ENCODE measurements at places on chromosomes 1 and 21. TPM values are rescaled to one million over a fixed set of nuclear protein-coding genes. Genes with fewer than 3 reads are reported as not detected.

Gene MSH4
- 0.16 TPM for total RNA-seq

Gene C1orf174
- total RNA-seq: 19.4 TPM

GRCh38 chr1:116793357-116793935 is 39.2 kb downstream of the CD2 start:
- H3K27me3 ChIP-seq: no peaks in the 10 kb centered on the region
- no peaks in the 10 kb centered on the region for H3K4me1 ChIP-seq
- no peak overlapping the region for H3K4me3 ChIP-seq

DNA sequence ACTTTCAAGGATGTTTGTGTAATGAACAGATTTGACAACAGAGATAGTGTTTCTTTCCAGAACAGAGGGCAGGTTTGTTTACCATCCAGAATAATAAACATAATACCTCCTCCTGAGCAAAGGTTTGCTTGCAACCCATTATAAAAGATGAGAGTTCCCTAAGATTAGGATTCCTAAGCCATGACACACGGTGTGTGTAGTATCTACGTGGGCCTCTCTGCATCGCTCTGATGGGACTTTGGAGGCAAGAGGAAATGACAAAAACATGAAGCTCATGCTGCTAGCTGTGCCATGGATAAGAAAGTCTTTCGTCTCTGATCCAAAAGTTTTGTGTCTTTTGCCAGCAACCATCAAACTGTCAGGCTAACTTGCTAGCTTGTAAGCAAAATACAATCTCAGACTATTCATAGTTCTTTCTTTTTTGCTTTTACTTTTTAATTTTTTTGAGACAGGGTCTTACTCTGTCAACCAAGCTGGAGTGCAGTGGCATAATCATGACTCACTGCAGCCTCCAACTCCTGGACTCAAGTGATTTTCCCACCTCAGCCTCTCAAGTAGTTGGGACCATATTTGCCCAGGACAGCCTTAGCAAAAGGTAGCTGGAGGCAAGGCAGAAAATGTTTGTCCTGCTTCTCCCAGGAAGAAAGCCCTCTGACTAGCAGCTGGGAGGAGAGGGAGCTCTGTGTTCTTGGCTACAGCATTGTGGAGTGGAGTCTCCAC is 81.1 kb downstream of the LHX4 start:
- no peaks in the 10 kb centered on the region for H3K4me1 ChIP-seq
- no peaks in the 10 kb centered on the region for H3K27me3 ChIP-seq
- no peaks in the 10 kb centered on the region for H3K36me3 ChIP-seq

GRCh38 chr1:89499320-89499719 is 25.3 kb upstream of the LRRC8B start:
- no peak overlapping the region for H3K27ac ChIP-seq
- no peak overlapping the region for H3K4me3 ChIP-seq
- no peak for DNase-seq

GRCh38 chr1:244896550-244896949 is 32.2 kb upstream of the HNRNPU start:
- no peak overlapping the region for H3K4me3 ChIP-seq
- no peak for DNase-seq
- no peaks in the 10 kb centered on the region for H3K27me3 ChIP-seq
- no peak overlapping the region for H3K27ac ChIP-seq

GRCh38 chr21:46666941-46667740 is 31.7 kb downstream of the PRMT2 start:
- peak overlapping the region; percentile 16 for H3K4me3 ChIP-seq
- no peak for DNase-seq
- H3K27ac ChIP-seq: no peak overlapping the region
- peaks cover 8% of the 10 kb centered on the region for H3K27me3 ChIP-seq
- no peaks in the 10 kb centered on the region for H3K36me3 ChIP-seq
- no peaks in the 10 kb centered on the region for H3K4me1 ChIP-seq

DNA sequence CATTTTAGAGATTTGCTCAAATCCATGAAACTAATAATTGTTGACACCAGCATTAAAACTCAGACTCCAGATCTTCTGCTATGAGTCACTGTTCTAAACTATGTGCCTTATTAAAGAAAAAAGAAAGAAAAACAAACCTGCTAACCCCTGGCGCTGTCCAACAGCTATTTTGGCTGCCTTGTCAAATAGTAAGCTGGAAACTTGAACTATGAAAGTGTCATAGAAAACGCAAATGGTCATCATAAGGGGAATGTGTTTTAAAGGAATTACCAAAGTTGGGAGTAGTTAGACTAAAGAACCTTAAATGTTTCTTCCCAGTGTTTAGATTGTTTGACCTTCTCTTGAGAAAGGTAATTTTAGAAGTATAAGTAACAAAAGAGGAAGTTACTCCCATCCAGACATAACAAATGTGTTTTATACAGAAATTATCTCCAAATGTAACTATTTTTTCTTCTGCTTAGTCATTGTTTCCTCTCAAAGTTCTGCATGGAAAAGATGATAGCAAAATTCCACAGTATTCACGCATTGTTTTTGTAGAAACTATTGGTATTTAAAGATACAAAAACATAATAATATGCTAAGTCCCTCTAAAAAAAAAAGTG is 272.4 kb downstream of the TPR start:
- no peak overlapping the region for H3K4me3 ChIP-seq
- no peaks in the 10 kb centered on the region for H3K27me3 ChIP-seq

DNA sequence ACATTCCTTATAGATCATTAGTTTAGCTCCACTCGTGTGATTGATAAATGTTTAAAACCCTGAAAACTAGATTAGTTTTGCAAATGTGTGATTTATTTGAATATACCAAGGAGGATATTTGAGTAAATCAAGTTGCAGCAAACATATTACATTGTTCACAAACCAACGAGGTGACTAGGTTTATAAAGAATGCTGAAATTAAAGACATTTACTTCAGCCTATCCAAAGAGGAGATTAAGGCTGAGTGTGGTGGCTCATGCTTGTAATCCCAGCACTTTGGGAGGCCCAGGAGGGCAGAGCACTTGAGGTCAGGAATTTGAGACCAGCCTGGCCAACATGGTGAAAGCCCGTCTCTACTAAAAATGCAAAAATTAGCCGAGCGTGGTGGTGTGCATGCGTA is 34.1 kb downstream of the VTCN1 start:
- no peaks in the 10 kb centered on the region for H3K27me3 ChIP-seq
- no peaks in the 10 kb centered on the region for H3K4me1 ChIP-seq
- no peaks in the 10 kb centered on the region for H3K36me3 ChIP-seq
- no peak overlapping the region for H3K4me3 ChIP-seq
- no peak for DNase-seq
- H3K27ac ChIP-seq: no peak overlapping the region

- no peak for DNase-seq
- H3K36me3 ChIP-seq: no peaks in the 10 kb centered on the region
- H3K4me3 ChIP-seq: no peak overlapping the region
- no peak overlapping the region for H3K27ac ChIP-seq
- no peaks in the 10 kb centered on the region for H3K4me1 ChIP-seq
These were observed 229.8 kb downstream of the DISC1 start for GRCh38 chr1:231856426-231856825.

- no peaks in the 10 kb centered on the region for H3K27me3 ChIP-seq
- H3K27ac ChIP-seq: no peak overlapping the region
These were observed 17.7 kb upstream of the KLHDC8A start for GRCh38 chr1:205374210-205375078.

GRCh38 chr1:225933072-225933471 is 7.9 kb downstream of the LEFTY2 start:
- no peaks in the 10 kb centered on the region for H3K27me3 ChIP-seq
- no peak overlapping the region for H3K27ac ChIP-seq
- H3K4me3 ChIP-seq: no peak overlapping the region
- H3K36me3 ChIP-seq: no peaks in the 10 kb centered on the region
